ENCODE measurements at places on chromosomes 2 and 18.

DNA sequence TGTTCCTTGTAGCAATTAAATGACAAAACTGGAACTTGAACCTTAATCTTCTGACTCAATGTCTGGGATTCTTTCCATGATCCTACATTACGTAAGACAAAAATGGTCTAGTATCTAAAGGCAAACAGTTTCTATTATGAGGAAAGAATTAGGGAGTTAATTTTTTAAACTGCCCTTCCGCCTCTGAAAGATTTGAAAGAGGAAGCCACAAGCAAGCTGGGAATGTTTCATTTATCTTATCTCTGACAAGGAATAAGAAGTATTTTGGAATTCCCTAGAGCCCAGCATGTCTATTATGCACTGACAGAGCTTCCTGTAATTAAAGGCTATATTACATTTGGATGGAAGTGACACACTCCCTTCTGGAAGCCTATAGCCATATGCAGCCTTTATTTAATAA is 558.8 kb upstream of the CDH2 start:
- no peak for DNase-seq

DNA sequence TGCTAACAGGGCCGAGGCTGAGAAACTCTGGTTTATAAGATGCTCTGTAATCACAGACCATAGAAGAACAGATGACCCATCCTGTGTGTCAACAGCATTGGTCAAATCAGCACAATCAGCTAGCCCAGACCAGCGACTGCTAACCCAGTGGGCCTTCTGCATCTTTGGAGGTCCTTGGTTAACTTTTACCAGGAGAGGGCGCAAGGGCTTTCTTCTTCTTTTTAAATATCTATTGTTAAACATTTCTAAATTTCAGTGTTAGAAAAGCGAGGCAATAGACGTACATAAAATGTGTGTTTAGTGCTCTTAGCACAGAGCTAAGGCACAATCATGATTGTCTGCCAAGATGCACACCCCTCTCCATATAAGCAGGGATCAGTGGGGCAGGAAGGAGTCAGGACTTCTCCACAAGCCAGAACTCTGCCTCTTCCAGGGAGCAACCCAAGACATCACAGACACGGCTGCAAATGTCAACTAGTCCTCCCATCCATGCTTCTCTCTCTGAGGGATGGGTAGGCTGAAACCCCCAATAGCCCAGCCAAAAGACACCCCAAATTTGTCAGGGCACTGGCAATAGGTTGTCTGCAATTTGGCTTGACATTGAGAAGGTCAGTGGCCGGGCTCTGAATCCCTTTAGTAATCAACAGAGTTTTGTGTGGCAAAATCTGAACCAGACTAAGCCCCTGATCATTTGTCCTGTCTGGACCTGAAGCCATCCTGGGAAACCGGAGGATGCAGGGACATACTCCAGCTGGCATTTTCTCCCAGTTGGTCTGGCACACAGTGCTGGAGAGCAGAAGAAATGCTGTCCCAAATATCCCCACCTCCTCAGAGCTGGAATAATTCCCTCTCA is 188.2 kb downstream of the BCL2 start:
- no peak for DNase-seq

- no peak for DNase-seq
These were observed 37.4 kb downstream of the MRPL44 start for GRCh38 chr2:223994562-223995162.

DNA sequence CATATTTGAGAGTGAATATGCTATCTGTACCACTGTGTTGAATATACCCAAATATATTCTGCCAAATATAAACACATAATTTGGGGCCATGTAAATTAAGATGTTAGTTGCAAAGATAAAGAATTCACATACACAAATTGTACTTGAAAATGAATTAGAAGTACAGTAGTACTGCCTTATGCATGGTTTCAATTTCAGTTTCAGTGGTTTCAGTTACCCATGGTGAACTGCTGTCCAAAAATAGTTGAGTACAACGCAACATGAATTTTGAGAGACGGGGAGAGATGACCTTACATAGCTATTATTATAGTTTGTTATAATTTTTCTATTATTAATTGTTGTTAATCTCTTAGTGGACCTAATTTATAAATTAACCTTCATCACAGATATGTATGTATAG is 1313.0 kb upstream of the FAM98A start:
- no peak for DNase-seq

GRCh38 chr2:101300164-101300563 is 8.3 kb downstream of the RNF149 start:
- DNase-seq, result no peak

GRCh38 chr18:63247926-63248325 is 71.6 kb downstream of the BCL2 start:
- DNase-seq, result no peak

GRCh38 chr2:169164311-169164710 is 94.9 kb downstream of the DHRS9 start:
- no peak for DNase-seq

GRCh38 chr2:11368059-11368572 is 23.7 kb upstream of the ROCK2 start:
- no peak for DNase-seq

GRCh38 chr2:102788216-102788884 is 26.5 kb downstream of the TMEM182 start:
- no peak for DNase-seq

- DNase-seq, result no peak
These were observed 610.4 kb downstream of the ERBB4 start for GRCh38 chr2:211928201-211928600.

GRCh38 chr2:191617575-191617974 is 60.4 kb upstream of the NABP1 start:
- no peak for DNase-seq

- no peak for DNase-seq
These were observed 68.2 kb upstream of the CXCR4 start for GRCh38 chr2:136185981-136186776.

DNA sequence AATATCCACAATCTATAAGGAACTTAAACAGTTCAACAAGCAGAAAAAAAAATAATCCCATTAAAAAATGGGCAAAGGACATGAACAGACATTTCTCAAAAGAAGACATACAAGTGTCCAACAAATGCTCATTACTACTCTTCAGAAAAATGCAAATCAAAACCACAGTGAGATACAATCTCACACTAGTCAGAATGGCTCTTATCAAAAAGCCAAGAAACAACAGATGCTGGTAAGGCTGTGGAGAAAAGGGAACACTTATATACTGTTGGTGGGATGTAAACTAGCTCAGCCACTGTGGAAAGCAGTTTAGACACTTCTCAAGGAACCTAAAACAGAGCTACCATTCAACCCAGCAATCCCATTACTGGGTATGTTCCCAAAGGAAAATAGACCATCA is 7.2 kb upstream of the CRYGB start:
- DNase-seq, result no peak

GRCh38 chr2:55010149-55010591 is 40.1 kb downstream of the RTN4 start:
- no peak for DNase-seq

DNA sequence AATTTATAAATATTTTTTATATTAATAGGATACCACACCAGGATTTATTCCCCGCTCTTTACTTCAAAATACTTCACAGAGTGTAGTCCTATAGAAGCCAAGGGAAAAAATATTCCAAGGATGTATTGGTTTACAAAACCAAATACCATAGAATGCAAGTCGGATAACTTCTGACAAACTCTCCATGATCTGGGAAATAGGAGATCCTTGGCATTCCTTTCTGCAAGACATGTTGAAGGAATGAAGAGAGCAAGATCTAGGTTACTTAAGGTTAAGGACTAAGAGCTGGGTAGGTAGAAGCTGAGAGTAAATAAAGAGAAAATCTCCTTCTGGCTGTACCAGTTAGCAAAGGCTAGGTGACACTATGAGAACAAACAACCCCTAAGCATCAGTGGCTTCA is 141.2 kb downstream of the LRATD1 start:
- DNase-seq, result no peak

GRCh38 chr2:95328358-95329125 is 31.4 kb downstream of the KCNIP3 start:
- DNase-seq, result no peak

- DNase-seq, result no peak
These were observed 158.0 kb upstream of the HNMT start for GRCh38 chr2:137806068-137806805.

- DNase-seq, result no peak
These were observed 61.9 kb upstream of the HK2 start for GRCh38 chr2:74772046-74772445.

All from epithelial cell of proximal tubule (primary cell).